ENCODE measurements at places on chromosomes 13 and 19.

GRCh38 chr13:111845621-111846351, 221.2 kb upstream of the SOX1 start:
- no peak for DNase-seq

DNA sequence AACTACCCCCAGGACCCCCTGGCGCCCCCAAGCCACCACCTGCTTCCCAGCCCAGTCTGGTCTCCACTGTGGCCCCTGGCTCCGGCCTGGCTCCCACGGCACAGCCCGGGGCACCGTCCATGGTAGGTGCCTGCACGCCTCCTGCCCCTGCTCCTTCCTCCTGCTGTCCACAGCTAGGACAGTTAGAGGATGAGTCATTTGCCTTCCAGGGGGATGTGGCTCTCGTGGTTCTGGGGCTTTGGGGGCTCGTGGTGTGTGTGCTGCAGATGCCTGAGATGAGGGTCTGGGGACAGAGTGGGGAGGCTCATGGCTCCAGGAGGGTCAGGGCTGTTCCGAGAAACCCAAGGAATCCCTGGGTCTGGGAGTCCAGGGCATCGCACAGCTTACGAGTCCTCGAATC, 12.7 kb downstream of the MED25 start:
- no peak for DNase-seq

DNA sequence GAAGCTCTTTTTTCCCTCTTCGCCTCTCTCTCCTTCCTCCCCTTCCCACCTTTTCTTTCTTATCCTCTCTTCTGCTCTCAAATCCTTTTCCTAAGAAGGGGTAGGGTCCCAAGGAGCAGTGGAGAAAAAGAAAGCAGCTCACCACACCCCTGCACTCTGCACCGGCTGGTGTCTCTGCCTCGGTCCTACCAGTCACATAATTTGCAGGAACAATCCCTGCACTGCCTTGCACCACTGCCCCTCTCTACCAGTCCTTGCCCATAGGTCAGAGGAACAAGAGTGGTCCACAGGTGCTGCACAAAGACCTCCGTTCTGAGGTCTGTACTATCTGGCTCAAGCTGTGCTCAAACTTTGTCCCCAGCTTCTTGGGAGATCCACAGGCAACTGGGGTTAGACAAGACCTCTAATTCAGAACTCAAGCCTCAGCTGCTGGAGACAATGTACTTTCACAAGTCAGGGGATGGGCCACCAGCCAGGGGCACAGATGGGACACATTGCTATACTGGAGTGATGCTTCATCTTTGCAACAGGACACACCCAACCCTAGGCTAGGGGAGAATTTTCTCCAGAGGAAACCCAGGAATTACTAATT, 125.4 kb upstream of the ZNF507 start:
- DNase-seq, result no peak

- no peak for DNase-seq
These were observed 1690.0 kb downstream of the PCDH9 start for GRCh38 chr13:65540175-65540574.

GRCh38 chr19:5292822-5293611, 47.6 kb downstream of the PTPRS start:
- DNase-seq, result peak; percentile 52

- no peak for DNase-seq
These were observed 64.3 kb downstream of the CACNA1A start for GRCh38 chr19:13441810-13442512.

- DNase-seq, result no peak
These were observed 751 bp downstream of the GRAMD1A start for GRCh38 chr19:35000647-35001501.

GRCh38 chr19:17932485-17933338, at the start of gene CCDC124:
Gene CCDC124 (plus strand): TSS chr19:17933015. CDS start chr19:17936421, 3,406 bp downstream.
- peak; percentile 83 for DNase-seq

DNA sequence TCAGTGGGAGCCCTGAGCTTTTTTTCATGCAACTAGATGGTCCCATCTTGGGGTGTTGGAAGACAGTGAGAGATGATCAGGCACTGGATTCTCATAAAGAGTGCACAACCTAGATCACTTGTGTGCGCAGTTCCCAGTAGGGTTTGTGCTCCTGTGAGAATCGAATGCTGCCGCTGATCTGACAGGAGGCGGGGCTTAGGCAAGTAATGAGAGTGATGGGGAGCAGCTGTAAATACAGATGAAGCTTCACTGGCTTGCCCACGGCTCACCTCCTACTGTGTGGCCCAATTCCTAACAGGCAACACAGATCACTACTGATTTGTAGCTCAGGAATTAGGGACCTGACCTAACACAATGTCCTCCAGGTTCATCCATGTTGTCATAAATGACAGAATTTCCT, 43.6 kb upstream of the UBAC2 start:
- no peak for DNase-seq

DNA sequence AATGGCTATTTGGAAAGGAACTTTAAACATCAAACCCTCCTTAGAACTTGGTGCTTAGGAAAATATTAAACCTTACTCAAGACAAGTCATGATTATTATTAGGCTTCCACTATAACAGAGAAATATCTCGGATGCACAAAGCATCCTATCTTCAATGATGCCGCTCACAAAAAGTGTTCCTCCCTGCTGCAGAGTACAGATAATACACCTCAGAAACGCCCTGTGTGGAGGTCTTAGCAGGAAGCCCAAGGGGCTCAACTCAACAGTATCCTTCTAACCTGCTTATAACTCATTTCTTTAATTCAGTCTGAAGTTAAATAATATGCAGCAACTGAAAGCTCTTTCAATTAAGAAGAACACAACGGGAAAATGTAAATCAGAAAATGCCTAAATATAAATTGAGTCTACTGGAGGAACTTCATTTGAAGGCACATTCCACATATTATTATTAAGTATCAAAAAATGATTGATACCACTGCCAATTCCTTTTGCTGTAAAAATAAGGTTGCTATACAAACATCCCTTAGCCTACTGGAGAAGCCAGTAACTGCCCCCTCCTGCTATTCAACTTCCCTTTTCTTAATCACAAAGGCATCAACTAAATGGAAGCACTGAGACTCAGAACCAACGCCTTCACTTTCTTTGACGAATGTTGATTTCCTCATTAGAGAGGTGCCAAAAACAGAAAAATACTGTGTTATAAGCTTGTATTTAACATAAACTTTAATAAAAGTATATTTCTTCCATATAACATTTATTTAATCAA, 12.0 kb downstream of the ELF1 start:
- no peak for DNase-seq

- DNase-seq, result no peak
These were observed 664.2 kb upstream of the SLC10A2 start for GRCh38 chr13:103730407-103730806.

DNA sequence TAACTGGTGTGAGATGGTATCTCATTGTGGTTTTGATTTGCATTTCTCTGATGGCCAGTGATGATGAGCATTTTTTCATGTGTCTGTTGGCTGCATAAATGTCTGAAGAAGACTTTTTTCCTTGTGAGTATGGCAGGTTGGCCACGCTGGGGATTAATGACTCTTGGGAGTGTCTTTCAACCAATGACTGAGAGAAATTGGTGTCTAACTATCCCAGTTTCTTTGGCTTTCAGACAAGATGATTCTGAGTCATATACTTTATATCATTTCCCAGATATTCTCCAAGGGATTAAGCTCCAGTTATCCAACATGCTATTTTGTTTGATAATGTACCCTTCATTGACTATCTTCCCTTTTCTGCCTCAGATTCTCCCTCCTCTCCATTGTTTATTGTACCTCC, 35.5 kb upstream of the CSNK1A1L start:
- DNase-seq, result no peak

- DNase-seq, result no peak
These were observed 85.9 kb downstream of the TSHZ3 start for GRCh38 chr19:31263328-31263727.

DNA sequence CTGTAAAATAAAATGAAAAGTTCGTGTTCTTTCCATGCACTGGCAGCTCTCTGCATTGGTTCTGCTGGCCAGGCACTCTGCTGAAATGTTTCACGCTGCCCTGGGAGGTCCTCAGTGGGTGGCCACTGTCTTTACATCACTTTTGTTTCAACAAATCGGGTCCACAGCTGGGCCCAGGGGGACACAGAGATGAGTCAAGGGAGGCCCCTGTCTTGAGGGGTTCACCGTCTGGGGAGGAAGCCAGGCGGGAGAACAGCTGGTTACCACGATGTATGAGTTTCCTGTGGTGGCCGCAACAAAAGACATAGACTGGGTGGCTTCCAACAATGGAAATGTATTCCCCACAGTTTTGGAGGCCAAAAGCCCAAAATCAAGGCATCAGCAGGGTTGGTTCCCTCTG, 5.1 kb upstream of the KLF2 start:
- DNase-seq, result no peak

DNA sequence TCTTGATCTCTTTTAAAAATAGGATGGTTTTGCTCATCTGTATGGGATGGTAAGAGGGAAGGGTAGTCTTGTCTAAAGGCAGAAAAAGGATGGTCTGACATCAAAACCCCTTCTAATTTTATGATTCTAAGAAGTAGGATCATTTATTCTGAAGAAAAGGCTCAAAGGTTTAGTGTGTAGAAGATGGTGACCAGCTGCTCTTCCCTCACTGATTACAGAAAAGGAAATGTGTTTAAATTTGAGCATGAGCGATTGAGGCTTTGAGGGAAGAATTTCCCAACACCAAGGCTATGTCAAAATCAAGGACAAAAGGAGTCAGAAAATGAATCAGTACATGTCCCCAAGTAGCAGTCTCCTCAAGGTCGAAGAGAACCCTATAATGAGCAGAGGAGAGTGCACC, 909.8 kb downstream of the EFNB2 start:
- no peak for DNase-seq

- peak; percentile 62 for DNase-seq
These were observed 23.0 kb downstream of the PPP1R37 start for GRCh38 chr19:45115809-45116615.

- DNase-seq, result peak; percentile 1
These were observed 194.3 kb downstream of the GPC6 start for GRCh38 chr13:93420887-93421286.

DNA sequence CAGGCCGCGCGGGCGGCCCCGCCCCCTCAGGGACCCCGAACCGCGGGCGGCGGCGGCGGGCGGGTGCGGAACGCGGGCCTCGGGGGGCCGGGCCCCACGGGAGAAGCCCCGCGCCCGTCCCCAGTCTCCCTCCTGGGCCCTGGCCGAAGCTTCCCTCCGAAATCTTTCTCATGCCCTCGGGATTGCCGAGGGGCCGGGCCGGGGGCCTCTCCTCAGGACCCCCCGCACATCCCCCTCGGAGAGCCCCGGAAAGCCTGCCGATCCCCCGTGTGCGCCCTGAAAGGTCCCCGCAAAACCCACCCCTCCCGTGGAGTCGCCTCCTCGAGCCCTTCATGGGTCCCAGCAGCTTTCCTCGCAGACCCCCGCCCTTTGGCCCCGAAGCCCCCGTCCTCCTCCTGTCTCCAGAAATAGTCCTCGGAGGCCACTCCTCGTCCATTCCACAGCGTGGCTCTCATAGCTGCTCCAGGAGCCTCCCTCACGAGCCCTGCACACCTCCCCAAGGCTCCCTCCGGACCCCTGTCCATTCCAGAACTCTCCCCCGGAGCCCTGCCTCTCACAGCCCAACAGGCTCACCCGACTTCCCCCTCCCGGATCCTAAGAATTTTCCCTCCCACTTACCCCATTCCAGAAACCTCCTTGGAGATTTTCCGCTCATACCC, 555 bp downstream of the SAMD4B start:
- DNase-seq, result no peak

DNA sequence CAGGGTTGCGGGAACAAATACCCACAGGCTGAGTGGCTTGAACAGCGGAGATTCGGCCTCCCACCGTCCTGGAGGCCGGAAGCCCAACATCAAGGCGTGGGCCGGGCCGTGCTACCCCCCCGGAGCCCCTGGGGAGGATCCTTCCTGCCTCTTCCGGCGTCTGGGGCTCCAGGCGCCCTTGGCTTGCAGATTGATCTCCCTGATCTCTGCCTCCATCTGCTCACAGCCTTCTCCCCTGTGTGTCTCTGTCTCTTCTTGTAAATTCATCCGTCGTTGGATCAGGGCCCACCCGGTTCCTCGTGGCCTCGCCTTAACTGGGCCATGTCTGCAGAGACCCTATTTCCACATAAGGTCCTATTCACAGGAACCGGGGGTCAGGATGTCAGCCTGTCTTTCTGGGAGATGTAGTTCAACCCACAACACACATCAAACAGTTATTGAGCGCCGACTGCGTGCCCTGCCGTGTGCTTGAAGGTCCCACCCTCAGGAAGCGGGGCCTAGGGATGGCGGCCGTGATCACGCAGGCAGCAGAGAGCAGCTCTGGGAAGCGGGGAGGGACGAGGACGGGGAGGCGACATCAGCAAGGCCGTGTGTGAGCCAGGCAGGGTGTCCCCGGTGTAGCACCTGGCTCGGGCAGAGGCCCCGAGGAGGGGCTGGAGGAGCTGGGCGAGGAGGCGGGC, 21.3 kb downstream of the HCN2 start:
- DNase-seq, result no peak

GRCh38 chr19:45768655-45768983, 433 bp downstream of the SIX5 start:
- no peak for DNase-seq

DNA sequence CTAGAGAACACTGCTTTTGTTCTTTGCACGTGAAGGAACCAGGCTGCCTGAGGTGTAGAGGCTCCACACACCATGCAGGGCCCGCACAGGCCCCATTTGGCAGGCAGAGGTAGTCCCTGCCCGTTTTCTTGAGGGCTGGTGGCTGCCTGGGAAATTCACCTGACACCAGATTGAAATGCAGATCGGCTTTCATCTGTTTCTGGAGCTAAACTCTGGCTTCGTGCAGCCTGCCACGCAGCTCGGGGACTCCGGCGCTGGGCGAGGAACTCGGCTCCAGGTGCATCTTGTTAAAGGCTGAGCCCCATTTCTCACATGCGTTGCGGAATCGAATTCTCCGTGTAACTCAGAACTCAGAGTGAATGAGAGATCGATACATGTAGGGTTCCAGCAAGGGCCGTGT, 37.7 kb downstream of the ATP11A start:
- no peak for DNase-seq

- DNase-seq, result no peak
These were observed 1670.6 kb upstream of the PCDH20 start for GRCh38 chr13:63086286-63086685.

- no peak for DNase-seq
These were observed 34.7 kb upstream of the WDFY2 start for GRCh38 chr13:51549593-51549992.

- no peak for DNase-seq
These were observed 62.9 kb downstream of the CHST8 start for GRCh38 chr19:33684538-33685232.

- DNase-seq, result no peak
These were observed 2.1 kb downstream of the C19orf12 start for GRCh38 chr19:29712744-29713516.

- no peak for DNase-seq
These were observed 276.1 kb downstream of the NALCN start for GRCh38 chr13:101140087-101140770.
